ENCODE measurements at places on chromosomes 3 and 15. TPM values are rescaled to one million over a fixed set of nuclear protein-coding genes. Genes with fewer than 3 reads are reported as not detected.

DNA sequence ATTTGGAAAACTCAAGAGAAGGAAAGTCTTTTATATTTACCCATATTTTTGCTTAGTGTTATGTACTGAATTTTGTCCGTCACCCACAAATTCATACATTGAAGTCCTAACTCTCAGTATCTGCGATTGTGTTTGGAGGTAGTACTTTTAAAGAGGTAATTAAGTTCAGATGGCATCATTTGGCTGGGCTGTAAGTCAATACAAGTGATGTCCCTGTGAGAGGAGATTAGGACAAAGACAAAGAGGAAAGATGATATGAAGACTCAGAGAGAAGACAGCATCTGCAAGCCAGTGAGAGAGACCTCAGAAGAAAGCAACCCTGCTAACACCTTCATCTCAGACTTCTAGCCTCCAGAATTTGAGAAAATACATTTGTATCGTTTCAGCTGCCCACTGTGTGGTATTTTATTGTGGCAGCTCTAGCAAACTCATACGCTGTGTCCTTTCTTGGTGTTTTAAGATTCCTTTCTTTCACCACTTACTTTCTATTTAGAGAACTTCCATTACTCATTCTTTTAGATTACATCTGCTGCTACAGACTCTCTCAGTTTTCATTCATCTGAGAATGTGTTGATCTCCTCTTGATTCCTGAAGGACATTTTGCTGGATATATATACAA, 17.0 kb downstream of the LRCH3 start:
- no peak for DNase-seq

DNA sequence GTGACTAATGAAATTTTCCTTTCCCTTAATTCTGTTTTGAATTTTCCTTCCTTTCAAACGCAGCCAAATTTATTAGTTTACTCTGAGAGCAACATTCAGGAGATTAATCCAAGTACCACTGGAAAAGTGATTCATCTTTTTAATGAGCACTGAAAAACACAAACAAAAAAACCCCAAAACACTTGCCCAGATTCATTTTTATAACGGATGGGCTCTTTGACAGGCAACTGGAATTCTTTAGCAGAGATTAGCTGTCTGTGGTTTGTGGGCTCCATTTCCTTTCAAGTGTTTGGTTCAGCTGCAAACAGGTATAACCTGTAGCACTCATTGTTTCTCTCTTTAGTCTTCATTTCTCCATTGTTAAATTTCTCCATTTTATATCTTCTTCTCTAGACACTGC, 3.1 kb upstream of the POLR2M start:
- no peak for DNase-seq

GRCh38 chr3:50515565-50516439, 12.4 kb upstream of the CACNA2D2 start:
- DNase-seq, result peak; percentile 95

DNA sequence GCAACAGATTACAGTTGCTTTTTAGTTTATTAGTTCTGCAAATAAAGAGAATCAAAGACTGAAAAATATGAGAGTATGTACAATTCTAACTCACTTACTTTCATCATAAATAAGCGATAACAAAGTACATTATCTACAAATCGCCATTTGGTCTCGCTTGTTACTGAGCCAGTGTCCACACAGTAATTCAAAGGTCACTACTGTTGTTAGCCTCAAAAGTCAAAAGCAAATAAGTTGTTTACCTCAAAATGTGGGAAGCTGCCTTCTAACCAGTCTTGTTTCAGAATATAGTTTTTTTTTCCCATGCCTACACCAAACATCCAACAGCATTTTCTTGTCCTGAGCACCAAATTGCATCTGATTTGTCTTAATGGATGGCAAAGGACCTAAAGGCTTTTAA, 127.4 kb upstream of the FAM3D start:
- DNase-seq, result no peak

DNA sequence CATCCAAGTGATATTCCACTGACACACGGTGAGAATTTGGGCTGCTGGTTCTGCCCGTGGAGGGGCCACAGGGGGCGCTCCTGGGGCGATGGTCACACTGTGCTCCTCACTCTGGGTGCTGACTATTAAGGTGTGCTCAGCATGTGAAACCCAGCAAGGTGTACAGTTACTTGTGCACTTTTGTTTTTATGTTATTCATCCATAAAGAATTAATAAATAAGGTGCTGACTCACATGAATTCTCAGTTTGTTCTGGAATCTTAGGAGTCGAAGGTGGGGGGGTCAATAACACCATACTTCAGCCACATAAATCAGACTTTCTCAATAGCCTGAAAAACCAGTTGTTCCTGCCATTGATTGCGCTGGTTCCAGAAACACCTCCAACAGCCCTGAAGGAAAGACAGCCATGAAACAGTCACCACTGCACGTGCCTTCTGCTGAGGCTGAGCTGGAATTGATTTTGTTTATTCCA, 53.5 kb upstream of the SPATA12 start:
- DNase-seq, result peak; percentile 51

DNA sequence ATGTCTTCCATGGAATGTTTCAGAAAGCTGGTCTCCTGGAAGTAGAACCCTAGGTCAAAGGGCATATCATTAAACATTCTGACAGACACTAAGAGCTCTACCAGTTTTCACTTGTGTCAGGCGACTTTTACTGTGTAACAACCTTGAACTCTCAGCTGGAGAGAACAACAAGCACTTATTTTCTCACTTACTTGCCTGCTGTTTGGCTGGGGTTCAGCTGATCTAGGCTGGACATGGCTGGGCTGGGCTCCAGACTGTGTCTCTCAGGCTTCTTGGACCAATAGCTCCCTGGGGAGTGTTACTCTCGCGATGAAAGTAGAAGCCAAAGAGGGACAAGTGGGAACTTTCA, 527.3 kb downstream of the SHQ1 start:
- DNase-seq, result no peak

The TRPM7 gene
- total RNA-seq, result 47.6 TPM

DNA sequence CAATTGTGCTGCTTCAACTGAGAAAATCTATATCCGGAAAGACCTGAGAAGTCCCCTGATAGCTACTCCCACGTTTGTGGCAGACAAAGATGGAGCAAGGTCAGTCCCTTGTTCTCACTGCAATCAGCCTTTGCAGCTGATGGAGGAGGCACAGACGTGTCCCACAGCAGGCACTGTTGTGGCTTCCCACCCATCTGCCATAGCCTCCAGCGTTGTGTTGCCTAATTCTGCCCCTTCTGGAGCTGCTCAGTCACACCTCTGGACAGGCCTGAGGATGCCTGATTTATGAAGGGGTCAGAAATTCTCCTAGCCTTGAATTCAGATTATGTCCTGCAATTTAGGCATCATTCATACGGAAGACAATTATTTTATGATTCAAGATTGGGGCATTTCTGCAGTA, 41.9 kb downstream of the MRPS25 start:
- no peak for DNase-seq

The PRRT3 gene
- 2.5 TPM for total RNA-seq

GRCh38 chr3:152156880-152157279, 111.8 kb upstream of the MBNL1 start:
- DNase-seq, result no peak

The SYNPR gene
- total RNA-seq, result not detected

DNA sequence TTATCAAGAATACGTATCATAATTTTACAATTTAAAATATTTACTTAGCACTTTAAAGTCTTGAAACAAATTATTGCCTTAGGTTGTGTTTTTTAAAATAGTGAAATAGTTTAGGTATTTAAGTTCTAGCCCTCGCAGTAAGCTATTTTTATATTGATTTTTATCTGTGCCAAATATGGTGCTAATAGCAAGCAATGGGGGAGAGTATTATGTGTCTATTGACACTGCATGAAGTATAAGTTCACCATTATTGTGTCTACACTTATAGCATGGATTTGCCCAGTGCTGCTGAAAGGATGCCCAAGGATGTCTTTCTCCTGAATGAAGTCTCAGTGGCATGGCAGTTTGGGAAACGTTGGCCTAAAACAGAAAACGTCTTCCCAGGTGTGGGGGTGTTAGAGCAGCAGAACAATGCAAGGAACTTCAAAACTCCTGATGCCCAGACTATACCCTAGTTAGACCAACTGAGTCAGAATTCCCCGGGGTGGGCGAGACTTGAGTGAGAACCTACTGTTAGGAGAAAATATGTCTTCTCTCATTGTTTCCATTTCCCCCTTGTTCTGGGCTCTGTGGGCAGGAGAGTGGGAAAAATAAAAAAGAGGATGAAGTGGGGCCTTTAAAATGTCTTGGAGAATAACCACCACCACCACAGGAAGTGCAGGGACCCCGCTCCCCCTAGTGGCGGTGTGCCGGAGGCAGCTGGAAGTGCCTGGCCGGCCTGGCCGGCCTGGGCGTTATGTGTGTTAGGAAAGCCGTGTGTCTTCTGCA, 104.2 kb upstream of the SLC7A14 start:
- DNase-seq, result peak; percentile 52

- peak; percentile 31 for DNase-seq
Observed at GRCh38 chr3:18424213-18424728, 868 bp downstream of the SATB1 start.

DNA sequence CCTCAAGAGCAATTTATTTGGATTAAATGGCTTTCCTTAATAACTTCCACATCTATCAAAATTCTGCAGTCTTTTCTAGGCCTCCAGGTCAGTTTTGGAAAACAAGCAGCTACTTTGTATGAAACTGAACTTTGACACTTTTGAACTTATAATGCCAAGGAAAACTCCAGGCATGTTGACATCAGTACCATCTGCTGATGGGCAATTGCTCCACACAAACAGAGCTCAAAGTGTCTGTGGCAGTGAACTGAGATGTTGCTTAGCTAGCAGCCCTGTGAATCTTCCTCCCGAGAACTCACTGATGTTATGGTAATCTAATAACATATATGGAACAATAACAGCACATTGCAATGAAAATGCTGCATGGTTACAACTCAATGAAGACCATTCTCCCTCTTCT, 250.2 kb downstream of the THRB start:
- DNase-seq, result no peak

- DNase-seq, result no peak
Observed at GRCh38 chr15:58699769-58700168, 49.7 kb downstream of the ADAM10 start.

DNA sequence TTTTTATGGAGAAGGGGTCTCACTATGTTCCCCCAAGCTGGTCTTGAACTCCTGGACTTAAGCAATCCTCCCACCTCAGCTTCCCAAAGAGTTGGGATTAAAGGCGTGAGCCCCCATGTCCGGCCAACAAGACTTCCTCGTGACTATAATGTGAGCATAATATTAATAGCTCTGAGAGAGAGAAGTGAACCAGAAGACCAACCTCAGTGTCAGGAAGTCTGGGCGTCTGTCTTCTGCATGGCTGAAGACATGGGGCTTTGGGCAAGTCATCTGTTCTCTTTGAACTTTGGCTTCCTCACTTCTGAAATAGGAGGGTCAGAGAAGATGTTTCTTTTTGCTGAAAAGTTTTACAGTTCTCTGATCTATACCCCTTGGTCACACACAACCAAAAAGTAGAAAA, 92.1 kb downstream of the SLC49A4 start:
- DNase-seq, result no peak

DNA sequence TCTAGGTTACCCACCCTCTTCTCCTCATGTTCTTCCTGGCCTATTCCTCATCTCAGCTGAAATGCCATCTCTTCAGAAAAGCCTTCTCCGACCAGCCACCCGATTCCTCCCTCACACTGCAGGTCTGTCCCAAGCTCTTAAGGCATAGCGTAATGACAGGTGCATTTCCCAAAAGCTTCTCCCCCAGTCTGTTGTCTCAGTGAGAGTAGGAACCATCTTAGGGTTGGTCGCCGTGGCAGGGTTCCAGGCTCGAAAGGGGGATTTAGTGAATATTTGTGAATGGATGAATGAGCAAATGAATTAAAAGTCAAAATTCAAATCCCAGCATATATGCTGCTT, 78.6 kb downstream of the TOP2B start:
- no peak for DNase-seq

GRCh38 chr3:122281891-122282290, 43.2 kb upstream of the CSTA start:
- no peak for DNase-seq

The GATA2 gene
- total RNA-seq, result 16.5 TPM

DNA sequence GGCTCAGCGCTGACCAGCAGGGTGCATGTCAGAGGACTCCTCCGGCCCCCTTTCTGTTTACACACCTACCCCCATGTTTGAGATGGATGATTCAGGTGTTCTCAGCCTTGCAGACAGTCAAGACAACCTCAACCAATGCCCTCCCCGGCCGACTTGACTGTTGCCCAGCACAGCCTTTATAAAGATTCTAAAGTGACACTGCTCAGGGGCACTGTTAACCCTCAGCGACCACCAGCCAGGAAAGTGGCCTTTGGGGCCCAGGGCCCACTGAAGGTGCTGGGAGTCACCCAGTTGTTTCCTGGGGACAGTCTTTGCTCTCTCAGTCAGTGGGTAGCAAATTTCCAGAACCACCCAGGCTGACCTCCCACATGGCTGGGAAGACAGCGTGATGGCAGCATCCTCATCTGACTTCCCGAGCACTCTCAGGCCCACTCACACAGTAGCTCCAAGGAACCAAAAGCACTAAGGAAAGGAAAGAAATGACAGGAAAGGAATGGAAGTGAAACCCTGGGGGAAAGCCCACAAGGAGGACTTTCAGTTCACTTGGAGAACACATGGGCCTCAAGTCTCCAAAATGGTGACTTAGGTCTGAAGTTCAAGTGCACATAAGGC, 128.4 kb downstream of the ASB7 start:
- DNase-seq, result no peak

The SEMA3G gene
- 30.5 TPM for total RNA-seq

- DNase-seq, result no peak
Observed at GRCh38 chr3:129399895-129400357, 28.5 kb downstream of the EFCAB12 start.

The SLC2A2 gene
- not detected for total RNA-seq
